OCI-LY7 (cell line): ENCODE measurements at places on chromosomes 13 and 19. TPM values are rescaled to one million over a fixed set of nuclear protein-coding genes. Genes with fewer than 3 reads are reported as not detected.

GRCh38 chr19:35856546-35857149, at the start of gene KIRREL2:
Gene KIRREL2 (plus strand): TSS chr19:35856911. CDS start chr19:35857120, 209 bp downstream.
- DNase-seq: peak; percentile 48

- DNase-seq: peak; percentile 80
Observed at GRCh38 chr19:45499196-45500180, 1.2 kb downstream of the PPM1N start.

GRCh38 chr19:43741075-43741825, 13.5 kb downstream of the SMG9 start:
- DNase-seq: no peak

Gene SYT5
- total RNA-seq: 0.84 and 1.3 TPM in 2 replicates

Gene TMPRSS9
- total RNA-seq: 0.28 TPM in 1 of 2 replicates, not detected in the other
